ENCODE measurements at places on chromosomes 12 and 14. TPM values are rescaled to one million over a fixed set of nuclear protein-coding genes. Genes with fewer than 3 reads are reported as not detected.

The CFAP54 gene
- 2.0 TPM for total RNA-seq

The RASSF9 gene
- total RNA-seq, result 0.89 TPM

The IL31 gene
- not detected for total RNA-seq

The ACACB gene
- total RNA-seq, result 1.0 TPM

The PCED1B gene
- total RNA-seq, result 3.5 TPM

The SRGAP1 gene
- total RNA-seq, result 13.0 TPM

The AJUBA gene
- 70.7 TPM for total RNA-seq

The C3AR1 gene
- not detected for total RNA-seq

The POTEG gene
- not detected for total RNA-seq

The TEP1 gene
- total RNA-seq, result 18.0 TPM

The FAM90A1 gene
- total RNA-seq, result not detected

The CNTN1 gene
- total RNA-seq, result 0.51 TPM

The DNAJC22 gene
- total RNA-seq, result 2.5 TPM

The AICDA gene
- total RNA-seq, result not detected

The TAS2R20 gene
- 1.8 TPM for total RNA-seq

The LMO3 gene
- not detected for total RNA-seq

The AQP5 gene
- total RNA-seq, result not detected

The HVCN1 gene
- 4.1 TPM for total RNA-seq

All from GM23248 (cell line).